RPMI7951 (cell line): ENCODE measurements at places on chromosomes 2 and 18. TPM values are rescaled to one million over a fixed set of nuclear protein-coding genes. Genes with fewer than 3 reads are reported as not detected.
A peak's percentile ranks its signal among the peaks of the same experiment; 100 is the strongest.

DNA sequence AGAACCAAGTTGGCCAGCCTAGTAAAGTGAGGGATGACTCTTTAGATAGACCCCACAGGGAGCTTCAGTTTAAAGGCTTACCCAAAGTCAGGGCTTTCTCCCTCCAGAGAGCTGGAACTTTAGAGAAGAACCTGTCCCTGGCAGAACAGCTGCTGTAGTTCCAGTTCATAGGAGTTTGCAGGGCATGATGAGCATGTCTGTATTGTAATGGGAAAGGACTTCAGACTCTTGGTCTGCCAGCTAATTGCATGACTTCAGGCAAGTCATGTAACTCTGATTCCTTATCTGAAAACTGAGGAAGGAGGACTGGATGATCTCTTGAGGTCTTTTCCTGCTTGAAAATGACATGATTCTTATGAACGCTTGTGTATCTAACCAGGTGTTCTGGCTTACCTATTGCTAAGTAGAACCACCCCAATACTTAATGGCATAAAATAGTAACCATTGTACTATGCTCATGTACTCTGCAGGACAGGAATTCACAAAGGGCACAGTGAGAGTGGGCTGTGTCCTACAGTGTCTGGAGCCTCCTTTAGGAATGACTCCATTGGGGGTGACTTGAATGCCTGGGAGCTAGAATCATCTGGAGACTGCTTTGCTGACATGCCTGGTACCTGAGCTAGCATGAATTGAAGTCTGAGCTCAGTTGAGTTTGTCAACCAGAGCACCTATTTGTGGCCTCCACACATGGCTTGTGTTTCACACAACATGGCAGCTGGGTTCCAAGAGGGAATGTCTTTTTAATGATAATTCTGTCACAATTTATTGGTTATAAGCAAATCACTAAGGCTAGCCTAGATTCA, 18.9 kb downstream of the SP5 start:
- DNase-seq = no peak

GRCh38 chr2:154280543-154280942, 408.8 kb downstream of the GALNT13 start:
- DNase-seq = no peak

GRCh38 chr2:67277450-67277849, 119.7 kb upstream of the ETAA1 start:
- no peak for DNase-seq

- peak; percentile 30 for DNase-seq
Measured at GRCh38 chr2:225013425-225014365, 28.6 kb downstream of the DOCK10 start.

DNA sequence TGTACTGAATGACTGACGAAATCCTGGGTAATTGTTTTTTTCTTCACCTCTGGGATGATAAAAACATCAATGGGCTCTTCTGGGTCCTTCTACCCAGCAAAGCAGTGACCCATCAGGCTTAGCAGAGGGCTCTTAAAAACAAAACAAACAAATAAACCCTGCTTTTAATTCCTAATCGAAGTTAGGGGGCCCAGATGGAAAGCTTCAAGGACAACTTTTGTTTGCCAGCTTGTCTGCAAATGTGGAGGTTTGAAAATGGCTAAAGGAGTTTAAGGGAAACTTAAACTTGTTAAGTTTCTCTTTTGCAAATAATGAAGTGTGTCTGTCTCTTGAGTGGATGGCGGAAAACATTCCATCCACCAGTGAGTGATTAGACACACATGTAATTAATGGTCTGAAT, 327.2 kb downstream of the SATB2 start:
- no peak for DNase-seq

DNA sequence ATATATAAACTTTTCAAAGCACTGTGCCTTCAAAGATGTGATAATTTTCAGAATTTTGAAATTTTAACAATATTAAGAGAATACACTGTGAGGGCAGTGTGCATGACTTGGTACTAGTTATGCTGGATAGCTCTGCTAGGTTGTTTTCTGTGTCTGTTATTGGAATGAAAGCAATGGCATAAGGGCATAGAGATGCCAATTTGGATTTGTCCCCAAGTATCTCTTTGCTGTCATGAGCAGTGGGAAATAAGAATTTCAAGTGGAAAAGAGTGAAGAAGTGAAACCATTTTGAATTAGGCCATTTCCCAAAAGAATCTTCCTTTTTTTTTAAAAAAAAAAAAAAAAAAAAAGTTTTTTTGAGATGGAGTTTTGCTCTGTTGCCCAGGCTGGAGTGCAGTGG, 76.8 kb downstream of the SLC39A10 start:
- no peak for DNase-seq

DNA sequence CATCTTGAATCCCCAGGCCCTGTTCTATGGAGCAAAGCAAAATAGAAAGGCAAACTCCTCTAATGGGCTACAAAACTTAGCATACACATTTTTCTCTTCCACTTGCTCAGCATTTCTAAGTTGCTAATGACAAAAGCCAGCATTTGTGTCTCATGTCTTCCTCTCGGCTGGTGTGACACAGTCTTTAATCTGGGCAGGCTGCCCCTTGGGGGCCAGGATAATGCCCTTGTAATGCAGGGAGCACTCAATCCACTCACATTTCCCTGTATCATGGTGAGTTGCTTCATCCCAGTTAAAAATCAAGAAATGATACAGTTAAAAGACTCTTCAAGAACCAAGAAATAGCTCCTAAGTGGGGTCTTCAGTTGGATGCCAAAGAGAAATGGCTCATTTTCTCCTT, 109.1 kb upstream of the FBXO11 start:
- peak; percentile 10 for DNase-seq

GRCh38 chr2:28631514-28632206, 120.0 kb upstream of the PPP1CB start:
- DNase-seq = no peak

DNA sequence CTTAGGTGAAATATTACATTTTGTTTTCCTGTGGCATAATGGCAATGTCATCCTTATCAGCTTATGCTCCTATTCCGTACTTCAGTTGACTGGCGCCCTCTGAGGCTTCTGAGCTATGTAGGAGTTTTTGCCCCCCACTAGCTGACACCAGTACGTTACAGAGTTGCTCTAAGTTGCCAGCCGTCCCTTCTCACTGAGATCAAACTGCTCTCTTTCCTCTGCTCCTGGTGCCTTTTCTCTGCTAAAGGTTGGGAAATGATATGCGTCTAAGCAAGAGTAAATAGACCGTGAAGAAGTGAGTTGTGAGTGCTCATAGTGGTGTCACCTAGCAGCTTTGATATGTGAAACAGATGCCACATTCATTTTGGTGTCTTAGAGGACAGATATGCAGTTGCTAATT, 99.2 kb downstream of the RAPGEF4 start:
- DNase-seq = no peak

DNA sequence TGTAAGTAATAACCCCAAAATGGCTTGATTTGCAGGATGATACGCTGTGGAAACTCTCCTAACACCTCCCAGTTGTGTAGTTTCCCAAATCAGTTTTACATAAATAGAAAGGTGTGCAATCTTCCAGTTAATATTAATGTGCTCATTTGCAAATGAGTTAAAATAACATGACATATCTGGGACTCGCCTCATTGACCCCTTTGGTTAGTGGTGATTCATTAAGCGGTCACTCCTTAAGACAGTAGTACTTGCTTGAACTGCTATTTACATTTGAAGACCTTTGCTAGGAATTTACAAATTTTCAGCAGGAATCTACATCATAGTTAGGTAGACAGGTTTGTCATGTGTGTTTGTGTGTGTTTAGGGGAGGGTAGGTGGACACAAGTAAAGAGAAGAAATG, 1367.7 kb upstream of the CELF4 start:
- DNase-seq = no peak

DNA sequence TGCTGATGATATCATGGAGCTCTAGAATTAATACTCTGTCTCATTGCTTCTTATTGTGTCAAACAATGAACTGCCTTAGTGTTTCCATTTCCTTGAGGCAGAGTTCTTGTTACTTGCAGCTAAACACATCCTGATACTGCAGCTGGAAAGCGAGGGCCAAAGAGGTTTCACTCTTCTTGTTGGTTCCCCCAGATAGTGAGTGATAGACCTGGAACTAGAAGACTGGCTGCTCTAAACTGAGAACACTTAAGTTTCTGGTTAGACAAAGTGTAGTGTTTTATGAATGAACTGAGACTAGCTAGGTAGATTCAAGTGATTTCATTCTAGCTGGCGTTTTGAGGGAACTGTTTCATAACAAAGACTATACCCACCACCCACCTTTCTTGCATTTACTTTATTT, 321.7 kb downstream of the TXNL1 start:
- DNase-seq = no peak

GRCh38 chr2:38039121-38039910, 36.6 kb downstream of the CYP1B1 start:
- DNase-seq = peak; percentile 85

DNA sequence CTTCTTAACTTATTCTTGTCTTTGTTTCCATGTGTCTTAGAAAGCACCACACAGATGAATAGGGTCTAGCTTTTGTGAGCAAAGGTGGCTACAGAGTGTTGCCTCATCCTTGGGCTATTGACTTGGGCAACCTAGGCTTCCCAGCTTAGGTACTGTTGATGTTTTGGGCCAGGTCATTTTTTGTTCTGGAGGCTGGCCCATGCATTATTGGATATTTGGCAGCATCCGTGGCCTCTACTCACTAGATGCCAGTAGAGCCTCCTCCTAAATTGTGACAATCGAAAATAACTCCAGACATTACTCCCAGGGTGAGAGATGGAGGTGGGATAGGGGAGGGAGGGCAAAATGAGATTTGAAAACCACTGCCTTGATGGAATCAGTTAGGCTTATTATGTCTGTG, 127.3 kb upstream of the EPC2 start:
- DNase-seq = no peak

DNA sequence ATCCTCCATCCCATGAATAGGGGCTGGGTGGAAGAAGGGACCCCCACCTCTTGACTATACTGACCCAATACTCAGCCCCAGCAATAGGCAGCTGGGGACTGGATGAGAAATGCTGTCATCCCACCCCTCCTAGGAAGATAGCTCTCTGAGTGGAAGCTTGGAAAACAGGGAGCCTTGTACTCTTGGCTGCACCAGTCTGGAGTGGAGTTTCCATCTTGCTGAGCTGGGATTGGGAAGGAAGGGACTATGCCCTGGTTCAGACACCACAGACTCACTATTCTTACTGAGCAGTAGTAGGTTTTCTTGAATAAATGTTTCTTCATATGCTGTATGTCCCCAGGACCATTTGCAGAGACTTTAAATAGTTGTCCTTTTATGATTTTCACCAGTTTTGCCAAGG, 7.4 kb downstream of the DCAF17 start:
- no peak for DNase-seq

DNA sequence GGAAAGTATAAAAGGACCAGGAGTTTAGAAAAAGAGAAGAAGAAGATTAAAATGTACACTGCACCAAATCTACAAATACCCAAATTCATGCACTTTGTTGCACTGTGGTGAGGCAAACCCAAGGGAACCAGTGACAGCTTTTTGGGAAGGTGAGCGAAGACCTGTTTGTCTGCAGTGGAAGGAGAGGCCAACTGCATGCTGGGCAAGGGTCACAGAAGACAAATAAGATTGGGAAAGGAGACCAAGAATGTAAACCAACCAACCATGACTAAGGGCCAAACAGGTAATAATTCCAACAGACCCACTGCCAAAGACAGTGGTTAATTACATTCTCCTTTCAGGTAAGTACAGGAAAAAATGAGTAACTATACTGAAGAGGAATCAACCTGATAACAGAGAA, 202.8 kb downstream of the STK39 start:
- no peak for DNase-seq

GRCh38 chr2:201918616-201919307, 112.4 kb downstream of the CDK15 start:
- DNase-seq = no peak

DNA sequence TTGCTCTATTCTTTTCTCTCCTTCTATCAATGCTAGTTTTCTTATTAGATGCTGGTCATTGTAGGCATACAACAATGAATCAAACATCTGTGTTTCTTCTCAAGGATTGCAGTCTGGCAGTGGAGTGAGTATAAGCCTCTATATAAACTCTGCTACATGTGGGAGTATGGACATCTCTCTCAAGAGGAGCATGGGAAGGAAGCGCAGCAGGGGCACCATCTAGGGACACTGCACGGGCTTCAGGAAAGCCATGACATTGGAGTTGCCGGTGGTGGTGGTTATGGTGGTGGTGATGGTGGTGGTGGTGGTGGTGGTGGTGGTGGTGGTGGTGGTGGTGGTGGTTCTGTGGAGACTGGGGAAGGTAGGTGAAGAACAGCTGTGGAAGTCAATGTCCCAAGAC, 462.6 kb downstream of the RNF144A start:
- DNase-seq = no peak

- DNase-seq = no peak
Measured at GRCh38 chr2:240135706-240136012, 446 bp downstream of the COPS9 start.

GRCh38 chr18:9971313-9971920, 57.6 kb downstream of the VAPA start:
- peak; percentile 71 for DNase-seq

DNA sequence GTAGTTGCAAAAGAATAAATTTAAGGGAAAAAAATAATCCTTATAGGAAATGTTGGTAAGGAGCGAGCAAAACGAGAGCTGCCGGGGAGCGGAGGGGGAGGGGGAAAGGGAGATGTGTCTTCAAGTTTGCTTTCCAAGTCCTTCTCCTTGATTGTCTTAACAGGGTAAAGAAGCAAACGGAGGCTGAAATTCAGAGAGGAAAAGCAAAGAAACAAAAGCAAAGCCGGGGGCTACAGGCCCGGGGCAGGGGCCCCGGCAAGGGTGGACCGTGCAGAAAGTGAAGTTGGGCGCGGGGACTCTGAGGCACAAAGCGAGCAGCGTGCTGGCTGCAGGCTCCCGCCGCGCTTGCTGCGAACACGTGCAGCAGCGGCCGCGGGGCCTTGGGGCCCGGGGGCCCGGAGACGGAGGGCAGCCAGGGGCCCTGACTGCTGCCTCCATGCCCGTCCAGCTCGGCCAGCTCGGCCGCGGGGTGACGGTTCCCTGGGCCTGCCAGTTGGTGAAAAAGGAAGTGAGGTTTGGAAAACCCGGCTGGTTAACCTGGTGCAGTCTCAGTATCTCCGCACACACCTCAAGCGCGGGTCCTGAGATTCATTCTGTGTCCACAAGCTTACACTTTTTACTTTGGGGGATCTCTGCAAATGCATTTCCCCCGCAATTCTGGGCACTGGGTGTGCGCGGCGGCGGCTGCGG, 4.1 kb downstream of the BCL11A start:
- DNase-seq = no peak

DNA sequence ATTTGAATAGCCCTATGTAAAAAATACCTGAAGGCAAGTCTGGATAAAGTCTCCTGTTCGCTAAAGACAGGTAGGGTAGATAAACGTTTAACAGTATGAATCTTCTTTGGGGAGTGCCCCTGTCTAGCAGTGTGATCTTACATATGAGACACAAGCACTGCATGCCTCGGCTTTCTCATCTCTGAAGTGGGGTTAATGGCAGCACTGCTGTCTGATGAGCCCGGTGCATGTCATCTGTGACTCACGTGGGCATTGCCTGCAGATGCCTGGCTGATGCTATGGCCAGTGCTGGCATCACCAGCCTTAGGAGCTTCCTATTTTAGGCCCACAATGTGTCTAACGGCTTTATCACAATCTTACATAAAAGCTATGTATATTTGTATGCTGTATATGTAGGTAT, 50.1 kb downstream of the GALR1 start:
- DNase-seq = peak; percentile 5

GRCh38 chr2:232372231-232373208, 6.0 kb upstream of the ALPP start:
- peak; percentile 44 for DNase-seq

- DNase-seq = no peak
Measured at GRCh38 chr2:51225377-51225776, 193.4 kb upstream of the NRXN1 start.

The TYW5 gene
- total RNA-seq = 9.0 and 9.1 TPM in 2 replicates

The SLC8A1 gene
- total RNA-seq = 6.4 and 8.5 TPM in 2 replicates

The ANKRD23 gene
- 0.84 and 1.8 TPM in 2 replicates for total RNA-seq

The SMYD1 gene
- total RNA-seq = not detected in 2 replicates

The CD8A gene
- not detected in 2 replicates for total RNA-seq

The ASXL3 gene
- not detected in 2 replicates for total RNA-seq

The PROM2 gene
- total RNA-seq = 1.8 and 2.4 TPM in 2 replicates
